ENCODE measurements at places on chromosomes 5 and 9.

GRCh38 chr9:35928591-35929452 lies 19.5 kb downstream of the SPAAR start:
- DNase-seq = no peak

DNA sequence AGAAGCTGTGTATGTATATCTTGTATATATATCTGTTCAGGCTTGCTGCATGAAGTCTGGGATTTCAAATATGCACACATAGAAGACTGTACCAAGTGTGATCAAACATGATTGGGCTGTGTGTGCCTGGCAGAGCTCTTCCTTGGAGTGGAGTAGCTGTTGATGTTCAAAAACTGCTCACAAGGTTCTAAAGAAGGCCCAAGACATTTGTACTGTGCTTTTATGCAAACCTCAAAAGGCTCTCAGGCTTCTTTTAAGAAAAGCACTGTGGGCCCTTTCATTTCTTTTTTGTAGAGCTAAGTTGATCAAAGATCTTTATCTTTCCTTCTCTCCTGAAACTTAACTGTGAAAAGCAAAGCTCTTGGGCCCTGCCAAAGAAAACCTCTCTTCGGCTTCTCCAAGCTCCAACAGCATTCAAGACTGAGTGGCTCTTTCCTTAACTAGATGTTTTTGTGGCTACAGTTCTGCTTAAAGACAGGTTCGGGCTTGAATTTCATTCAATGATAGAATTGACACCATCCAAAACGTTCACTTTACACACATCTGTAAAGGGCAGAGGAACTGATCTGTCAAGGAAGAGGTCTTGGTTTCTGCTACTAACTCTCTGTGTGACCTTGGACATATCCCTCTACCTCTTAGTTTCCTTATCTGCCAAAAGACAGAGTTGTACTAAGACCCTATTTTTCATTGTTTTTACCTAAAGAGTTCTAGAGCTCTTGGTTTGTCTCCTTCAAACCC lies 105.8 kb upstream of the IL6ST start:
- DNase-seq = no peak

- DNase-seq = no peak
Observed at GRCh38 chr9:136695955-136696354, 8.7 kb upstream of the AGPAT2 start.

GRCh38 chr9:130499804-130500263 lies 55.1 kb downstream of the ASS1 start:
- no peak for DNase-seq

DNA sequence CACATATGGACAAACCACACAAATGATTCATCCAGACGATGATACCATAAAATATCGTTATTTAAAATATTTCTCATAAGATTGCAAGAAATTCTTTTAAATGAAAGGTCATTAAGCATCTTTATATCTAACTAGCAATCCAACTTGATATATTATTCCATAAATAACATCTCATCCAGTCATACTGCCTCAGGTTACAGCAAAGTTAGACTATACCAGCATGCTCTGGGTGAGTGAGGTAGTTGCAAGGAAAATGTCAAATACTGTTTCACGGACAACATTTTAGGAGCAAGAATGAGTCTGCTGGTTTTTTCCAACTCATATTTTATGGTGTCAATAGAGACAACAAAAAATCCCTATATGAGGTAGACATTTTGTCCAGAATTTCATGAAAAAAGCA lies 200.9 kb upstream of the TRPM3 start:
- DNase-seq = no peak

- no peak for DNase-seq
Observed at GRCh38 chr5:6907320-6907918, 194.2 kb downstream of the TENT4A start.

DNA sequence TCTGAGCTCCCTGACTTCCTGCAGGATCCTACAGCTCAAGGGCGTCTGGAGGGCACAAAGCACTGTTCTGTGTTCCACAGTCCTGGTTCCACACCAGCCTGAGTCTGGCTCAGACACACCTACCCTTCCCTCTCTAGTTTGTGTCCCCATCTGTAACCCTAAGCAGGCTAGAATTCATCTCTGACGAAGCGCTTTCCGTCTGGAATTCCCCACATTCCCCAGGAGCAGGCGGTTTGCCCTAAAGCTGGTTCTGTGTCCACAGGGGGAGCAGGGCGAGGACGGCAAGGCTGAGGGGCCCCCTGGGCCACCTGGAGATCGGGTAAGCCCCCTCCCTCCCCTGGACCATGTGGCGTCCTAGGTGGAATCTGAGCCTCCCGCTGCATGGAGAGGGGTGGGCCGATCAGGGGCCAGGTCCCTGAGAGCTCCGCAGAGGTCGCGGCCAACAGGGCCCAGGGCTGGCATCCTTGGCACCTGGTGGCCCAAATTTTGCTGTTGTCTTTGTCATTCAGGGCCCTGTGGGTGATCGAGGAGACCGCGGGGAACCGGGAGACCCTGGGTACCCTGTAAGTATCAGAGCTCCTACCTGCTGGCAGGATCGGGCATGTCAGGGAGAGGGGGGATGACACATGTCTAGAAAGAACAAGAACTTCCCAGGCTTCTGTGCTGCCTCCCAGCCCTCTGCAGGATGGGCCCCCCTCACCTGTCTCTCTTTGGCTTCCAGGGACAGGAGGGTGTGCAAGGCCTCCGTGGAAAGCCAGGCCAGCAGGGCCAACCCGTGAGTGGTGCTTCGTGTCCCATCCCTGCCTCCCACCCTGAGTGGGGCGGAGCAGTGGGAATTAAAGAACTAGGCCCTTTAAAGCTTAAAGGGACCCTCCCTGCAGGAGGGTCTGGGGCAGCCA lies 34.5 kb upstream of the ORM1 start:
- no peak for DNase-seq

- no peak for DNase-seq
Observed at GRCh38 chr5:121533814-121534213, 317.9 kb upstream of the FTMT start.

DNA sequence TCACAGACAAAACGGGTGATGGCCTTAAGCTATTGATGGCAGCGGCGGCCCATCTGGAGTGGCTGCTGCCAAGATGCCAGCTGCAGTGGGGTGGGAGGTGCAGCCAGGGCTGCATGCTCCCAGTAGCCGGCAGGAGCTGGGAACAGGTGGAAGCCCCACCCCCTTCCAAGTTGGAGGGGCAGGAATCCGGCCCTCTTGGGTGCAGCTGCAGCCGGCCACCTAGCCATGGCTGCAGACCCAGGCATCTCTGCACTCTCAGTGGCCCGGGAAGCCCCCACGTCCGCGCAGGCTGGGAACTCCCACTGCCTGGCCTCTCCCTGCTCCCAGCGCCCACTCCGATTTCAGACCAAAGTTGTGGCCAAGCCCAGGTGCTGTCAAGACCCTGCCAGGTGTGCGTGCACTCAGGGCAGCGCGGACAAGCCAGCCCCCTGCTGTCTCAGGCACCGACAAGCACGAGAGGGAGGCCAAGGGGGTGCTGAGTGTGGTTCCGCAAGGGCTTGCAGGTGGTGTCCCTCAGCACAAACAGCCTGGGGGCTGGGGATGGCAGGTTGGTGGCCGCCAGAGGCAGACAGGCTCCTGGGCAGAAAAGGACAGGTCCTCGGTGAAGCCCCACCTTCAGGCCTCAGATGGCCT lies 115.1 kb upstream of the TSLP start:
- DNase-seq = no peak

GRCh38 chr9:107810461-107810961 lies 320.9 kb upstream of the KLF4 start:
- no peak for DNase-seq

- no peak for DNase-seq
Observed at GRCh38 chr5:15585841-15586591, 86.0 kb downstream of the FBXL7 start.

DNA sequence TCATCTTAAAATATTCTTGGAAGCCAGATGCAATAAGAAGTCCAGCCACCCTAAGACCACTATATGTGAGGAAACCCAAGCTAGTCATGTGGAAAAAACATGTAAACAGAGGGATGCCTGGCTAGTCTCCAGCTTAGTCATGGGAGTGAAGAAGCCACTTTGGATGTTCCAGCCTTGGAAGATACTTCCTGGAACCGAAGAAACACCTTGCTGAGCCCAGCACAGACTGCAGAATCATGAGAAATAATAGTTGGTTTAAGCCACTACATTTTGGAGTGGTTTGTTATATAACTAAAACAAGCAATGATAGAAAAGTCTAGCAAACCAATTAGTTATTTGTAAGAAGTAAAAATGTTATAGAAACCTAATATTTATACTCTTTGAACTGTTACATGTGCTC lies 12.6 kb downstream of the DHX29 start:
- DNase-seq = no peak

DNA sequence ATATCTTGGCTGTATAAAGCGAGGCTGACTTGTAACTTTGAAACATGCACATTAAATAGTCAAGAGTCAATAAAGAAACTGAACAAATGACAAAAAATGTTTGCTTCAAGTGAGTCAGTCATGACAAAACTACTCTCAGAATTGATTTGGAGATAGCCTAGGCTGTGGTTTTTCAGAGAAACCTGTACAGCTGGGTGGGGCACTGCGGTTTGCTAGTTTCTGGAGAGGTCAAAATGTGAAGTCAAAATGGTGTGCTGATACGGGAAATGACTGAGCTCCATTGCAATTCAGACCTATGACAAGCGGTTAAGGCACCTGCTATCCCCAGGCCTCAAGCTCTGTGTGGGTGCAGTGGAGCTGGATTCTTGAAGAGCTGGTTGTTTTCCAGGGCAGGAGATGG lies 10.3 kb upstream of the CD180 start:
- peak; percentile 57 for DNase-seq

- DNase-seq = no peak
Observed at GRCh38 chr5:44952376-44952775, 143.6 kb downstream of the MRPS30 start.

DNA sequence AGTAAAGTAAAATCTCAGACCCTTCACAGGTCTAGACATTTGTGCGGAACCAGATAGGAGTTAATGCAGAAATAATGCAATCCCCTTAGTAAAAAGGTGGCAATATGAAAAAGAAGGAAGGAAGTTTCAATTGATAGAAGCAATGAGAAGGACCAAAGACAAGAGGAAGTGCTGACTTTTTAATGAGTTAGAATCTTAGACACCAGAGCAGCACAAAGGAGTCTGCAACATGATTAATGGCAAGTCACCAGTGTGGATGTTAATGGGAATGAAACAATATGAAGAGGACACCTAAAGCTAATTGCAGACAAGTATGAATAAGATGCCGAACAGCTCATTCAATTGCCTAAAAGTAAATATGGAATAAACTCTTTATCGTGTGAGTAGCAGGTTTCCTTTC lies 50.9 kb downstream of the MEGF9 start:
- no peak for DNase-seq

DNA sequence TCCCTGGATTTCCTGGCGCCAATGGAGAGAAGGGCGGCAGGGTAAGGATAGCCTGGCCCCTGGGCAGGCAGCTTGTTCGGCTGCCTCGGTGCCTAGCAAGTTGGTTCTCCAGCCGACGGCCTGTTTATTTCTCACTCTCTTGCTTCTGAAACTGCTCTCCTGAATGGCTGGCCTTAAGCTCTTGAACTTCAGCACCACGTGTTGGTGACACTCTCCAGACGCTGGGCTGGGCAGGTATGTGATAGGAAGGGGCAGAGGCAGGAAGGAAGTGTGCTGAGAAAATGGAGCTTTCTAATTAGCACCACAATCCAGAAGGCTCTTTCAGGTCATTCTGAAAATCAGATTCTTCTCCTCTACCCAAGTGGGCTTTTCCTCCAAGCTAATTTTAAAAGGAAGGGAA lies 91.4 kb upstream of the FCN2 start:
- DNase-seq = no peak

DNA sequence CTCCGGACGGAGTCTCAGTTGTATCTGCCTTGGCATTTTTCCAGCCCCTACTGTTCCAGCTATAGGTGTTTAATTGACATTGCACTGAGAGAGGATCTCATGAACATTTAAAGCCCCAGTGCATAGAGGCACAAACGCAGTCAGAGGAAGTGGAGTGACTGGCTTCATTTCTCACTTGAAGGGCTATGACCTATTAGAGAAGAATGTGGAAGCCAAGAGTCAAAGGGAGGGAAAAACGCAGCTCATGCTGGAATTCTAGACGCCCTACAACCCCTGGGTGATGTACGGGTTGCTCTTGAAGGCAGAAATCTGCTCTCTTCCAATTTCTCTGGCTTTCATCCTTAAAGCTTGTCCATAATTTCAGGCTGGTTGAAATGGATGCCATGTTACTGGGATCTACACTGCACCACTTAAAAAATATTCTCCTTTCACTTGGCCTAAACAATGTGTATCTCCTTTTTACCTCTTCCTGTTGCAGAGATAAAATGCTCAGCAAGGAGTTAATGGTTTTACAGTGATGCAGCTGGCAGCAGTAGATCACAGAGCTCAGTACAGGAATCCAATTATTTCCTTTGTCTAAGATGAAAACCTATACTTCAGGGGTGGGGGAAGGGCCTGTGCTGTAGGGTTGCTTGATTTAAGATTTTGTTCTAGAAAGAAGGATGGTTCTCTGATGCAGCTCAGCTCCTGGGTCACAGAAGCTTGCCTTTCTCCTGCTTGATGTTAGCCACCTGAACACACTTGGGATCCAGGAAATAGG lies 61.8 kb upstream of the MAMDC2 start:
- no peak for DNase-seq

DNA sequence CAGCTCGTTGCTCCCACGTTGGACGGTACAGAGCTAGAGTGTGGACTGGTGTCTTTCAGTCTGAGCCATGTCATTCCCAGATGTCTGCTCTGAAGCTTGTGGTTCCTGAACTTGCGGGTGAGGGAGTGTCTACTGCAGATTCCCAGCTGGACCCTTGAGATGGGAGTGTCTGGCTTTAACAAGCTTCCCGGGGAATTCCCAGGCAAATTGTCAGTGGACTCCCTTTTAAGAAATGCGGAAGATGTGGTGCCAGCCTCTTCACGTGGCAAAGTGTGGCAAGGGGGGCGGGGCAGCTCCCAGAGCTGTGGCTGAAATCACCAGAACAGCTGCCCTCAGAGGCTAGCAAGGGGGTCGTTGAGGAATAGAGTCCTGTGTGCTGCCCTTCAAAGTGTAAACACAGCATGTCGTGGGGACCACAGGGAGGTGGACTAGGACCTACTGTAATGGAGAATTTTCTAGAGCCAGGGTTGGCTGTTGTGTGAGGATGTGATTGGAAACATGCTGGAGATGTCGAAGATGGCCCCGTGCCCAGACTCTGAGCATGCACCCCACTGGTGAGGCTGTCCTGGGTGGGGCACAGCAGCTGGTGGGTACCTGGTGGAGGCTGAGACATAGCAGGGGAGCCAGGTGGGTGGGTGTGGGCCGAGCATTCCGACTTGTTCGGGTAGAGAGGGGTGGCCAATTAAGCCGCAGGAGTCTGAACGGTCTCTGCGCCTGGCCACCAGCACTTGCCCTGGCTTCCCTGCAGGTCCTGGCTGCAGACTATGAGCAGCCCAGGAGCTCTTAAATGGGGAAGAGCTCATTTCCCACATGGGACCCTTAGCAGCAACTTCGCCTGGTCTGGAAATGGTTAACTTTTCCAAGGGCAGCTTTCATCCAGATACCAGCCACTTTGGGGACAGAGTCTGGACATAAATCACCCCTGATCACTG lies 37.4 kb downstream of the PRRX2 start:
- no peak for DNase-seq

GRCh38 chr9:98736226-98736625 lies 27.5 kb upstream of the GABBR2 start:
- no peak for DNase-seq

GRCh38 chr5:39197556-39197955 lies 21.8 kb downstream of the FYB1 start:
- no peak for DNase-seq

Data from stimulated activated CD8-positive, alpha-beta memory T cell treated with anti-CD3 and anti-CD28 coated beads, Interleukin-4, amount 100 ng/mL, for 4 hours (primary cell).